Erythroblast (primary cell): ENCODE measurements at places on chromosomes 3 and 15.
A peak's percentile ranks its signal among the peaks of the same experiment; 100 is the strongest.

DNA sequence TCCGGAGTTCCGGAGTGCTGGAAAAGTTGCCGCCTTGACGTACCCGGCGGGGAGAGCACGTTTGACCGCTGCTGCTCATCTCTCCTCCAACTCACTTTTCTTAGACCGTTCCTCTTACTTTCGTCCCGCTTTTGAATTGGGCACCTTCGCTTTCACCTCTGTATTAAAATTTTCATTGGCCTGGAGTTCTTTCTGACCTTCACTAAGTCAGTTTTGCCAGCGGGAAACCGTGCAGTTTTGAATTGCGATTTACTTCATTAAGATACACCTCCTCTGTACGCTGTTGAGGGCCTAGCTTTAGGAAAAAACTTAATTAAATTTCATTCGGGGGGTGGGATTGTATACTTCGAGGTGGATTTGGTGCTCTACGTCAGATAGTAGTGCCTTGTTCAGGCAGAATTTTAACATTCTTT is 1.3 kb downstream of the GMPS start:
- DNase-seq, result no peak

DNA sequence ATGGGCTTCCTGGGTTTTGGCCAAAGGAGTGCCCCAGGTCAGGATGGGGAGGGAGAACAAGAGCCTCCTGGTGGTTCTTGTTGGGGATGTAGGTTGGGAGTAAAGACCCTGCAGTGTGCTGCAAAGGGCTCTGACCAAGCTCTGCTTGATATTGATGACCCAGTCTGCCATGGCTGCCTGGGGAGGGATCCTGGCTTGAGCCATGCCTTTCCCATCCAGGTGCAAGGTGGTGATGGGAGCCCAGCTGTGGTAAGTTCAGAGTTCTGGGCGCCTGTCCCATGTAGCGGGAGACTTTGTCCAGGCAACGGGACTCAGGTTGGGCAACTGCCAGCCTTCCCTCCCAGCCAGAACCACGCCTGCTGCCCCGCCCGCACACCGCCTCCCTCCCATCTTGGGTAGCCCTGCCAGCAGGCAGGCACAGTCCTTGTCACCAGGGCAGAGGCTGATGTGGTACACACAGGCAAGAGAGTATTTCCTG is 2.6 kb downstream of the GNAI2 start:
- peak; percentile 56 for DNase-seq

- no peak for DNase-seq
Measured at GRCh38 chr3:30084316-30084715, 522.1 kb upstream of the TGFBR2 start.

DNA sequence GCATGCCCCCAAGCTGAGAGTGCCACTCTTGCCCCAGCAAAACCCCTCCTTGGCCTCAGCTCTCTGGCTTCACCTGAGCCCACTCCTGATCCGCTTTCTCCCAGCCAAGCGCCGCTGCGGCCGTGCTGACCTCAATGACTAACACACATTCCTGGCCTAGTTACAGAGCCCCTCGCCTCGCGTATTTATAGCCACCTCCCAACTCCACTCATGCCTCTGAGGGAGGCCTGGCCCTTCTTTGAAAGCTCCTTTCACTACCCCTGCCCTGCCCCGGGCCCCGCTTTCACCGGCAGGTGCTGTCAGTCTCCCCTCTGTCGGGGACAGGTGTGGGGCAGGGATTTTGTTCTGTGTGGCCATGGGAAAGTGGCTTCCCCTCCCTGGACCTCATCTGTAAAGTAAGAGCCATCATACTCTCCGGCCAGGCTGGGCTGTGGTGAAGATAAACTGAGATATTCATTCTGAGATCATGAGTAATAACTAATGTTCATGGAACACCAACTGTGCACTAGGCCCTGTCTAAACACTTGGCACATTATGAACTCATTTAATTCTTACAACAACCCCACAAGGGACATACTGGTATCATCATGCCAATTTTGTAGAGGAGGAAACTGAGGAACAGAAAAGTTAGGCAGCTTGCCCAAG is 13.2 kb upstream of the ATP2B2 start:
- no peak for DNase-seq

DNA sequence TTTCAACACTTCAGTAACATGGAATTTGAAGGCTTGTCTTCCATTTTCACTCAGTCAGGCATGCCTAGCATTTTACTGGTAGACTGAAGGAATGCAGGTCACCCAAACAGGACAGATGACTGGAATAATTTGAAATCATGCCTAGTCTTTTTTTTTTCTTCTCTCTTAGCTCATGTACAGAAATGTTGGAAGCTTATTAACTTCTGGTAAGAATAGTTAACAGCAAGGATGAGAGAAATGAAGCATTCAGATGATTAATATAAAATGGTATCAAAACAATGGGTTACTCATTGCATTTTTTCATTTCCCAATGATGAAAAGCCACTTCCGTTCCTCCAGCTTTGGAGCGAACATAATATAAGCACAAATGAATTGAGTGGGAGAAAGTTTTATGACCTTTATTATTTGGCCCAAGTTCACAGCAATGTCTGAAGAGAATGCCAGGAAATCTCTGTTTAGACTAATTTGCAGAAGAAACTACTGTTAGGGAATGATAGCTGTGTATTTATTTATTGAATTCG is 431.6 kb upstream of the RASGRP1 start:
- no peak for DNase-seq

DNA sequence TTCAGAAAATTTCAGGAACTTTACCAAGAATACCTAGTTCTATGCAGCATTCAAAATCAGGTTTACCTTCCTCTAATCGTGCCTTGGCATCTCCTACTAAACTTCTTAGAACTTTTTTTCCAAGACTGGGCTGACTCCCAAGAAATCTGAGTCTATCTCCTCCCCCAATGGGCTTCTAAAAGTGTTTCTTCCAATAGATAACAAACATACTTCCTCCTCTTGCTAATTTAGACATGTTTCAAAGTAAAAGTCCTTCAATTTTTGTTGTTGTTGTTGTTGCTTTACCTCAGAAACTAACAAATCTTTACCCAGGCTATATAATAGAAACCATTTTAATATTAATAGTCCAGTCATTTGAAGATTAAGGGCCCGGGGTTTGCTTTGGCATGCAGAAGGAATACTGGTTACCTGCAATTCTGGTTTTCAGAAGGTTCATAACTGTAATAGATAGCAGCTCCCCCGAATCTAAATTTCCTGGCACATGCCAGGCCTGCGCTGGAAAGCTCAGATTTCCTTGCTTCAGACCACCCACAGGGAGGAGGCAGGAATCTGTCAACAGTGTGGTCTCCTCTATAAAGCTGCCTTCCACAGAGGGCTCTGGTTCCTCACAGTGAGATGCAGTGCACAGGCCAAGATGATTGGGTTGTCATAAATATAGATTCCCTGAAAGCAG is 188.7 kb downstream of the THRB start:
- DNase-seq, result peak; percentile 10

GRCh38 chr3:45103334-45103733 is 42.8 kb downstream of the CDCP1 start:
- no peak for DNase-seq

DNA sequence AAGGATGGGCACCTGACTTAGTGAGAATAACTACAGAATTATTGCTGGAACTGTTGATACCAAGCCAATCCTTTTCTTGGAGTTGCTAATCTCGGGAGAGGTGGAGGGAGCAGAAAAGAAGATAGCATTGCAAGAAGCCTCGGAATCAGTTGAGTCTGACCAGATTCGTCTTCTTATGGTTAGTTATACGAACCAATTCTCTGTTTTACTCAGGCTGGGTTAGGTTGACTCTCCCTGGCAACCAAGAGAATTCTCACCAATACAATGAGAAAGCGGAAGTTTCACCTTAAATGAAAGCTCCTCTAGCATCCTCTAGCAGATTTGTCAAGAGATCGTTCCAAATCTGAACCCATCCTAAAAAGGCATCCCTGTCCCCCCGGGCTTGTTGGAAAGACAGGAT is 43.5 kb upstream of the UBE2E1 start:
- DNase-seq, result no peak

DNA sequence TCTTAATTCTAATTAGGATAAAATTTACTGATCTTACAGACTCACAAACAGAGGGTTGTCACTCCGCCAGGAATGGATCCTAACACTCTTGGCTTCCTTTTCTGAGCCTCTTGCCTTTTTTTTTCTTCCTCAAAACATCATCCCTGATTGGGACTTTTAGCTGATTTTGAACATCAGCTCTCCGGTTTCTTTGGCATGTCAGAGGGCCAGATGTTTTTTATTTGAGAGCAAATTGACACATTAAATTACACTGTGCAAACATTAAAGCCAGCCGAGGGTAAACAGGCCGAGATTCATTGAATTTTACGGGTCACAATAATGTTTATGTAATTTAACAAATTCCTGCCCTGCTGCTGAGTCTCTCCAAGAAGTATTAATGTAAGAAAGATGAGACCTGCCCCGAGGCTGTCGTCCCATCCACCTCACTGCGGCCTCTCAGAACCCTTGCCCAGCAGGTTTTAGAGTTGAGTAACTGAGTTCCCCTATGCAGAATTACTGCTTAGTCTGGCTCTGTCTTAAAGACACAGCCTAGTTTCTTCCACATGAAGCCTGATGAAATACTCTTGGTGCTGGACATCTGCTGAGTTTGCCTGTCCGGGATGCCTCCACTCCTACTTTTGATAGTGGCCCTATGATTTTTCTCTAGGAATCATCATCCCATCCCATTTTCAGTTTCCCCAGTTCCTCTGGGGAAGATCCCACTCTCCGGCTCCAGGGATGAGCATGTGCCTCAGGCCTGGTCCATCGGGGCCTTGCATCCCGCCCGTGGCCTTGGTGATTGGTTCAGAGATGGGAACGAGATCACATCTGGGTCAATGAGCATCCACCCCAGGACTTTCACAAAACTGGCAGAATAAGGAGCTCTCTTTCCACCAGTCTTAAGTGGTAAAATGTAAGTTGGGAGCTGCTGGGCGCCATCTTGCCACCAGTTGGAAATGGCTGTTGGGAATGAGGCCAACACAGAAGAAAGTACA is 226.6 kb upstream of the TLE3 start:
- no peak for DNase-seq
